ENCODE measurements at places on chromosomes 12 and 14.

DNA sequence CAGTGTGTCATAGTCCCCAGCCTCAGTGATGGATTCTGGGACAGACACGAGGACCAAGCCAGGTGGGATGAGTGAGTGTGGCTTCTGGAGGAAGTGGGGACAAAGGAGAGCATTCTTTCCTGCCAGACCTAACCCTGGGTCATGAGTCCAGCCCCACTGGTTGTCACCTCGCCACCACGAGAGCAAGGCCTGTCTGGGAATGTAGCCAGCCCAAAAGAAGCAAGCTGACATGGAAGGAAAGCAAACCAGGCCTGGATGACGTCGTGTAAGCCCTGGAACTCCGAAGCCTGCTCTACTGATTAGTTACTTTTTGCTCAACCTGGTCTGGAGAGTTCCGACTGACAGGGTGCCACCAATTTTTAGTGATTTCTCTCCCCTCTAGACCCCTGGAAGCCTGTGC is 105.9 kb downstream of the SINHCAF start:
- no peak for DNase-seq

GRCh38 chr14:92135269-92135668 is 13.5 kb downstream of the CPSF2 start:
- no peak for DNase-seq

DNA sequence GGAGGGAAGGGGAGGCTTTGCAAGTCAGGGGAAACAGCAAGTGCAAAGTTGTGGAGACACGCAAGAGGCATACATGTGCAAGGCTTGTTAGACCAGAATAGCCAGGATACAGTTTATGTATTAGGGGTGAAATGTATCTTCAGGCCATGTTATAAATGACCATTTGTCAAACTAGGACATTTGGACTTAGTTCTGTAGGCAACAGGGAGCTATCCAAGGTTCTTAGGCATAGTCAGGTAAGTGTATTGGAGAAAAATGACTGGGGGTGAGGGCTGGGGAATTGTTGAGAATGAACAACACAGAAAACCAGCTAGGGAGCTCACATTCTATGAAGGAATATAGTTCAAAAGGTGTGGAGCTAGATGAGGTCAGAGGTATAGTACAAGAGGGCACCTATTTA is 42.5 kb downstream of the TPH2 start:
- DNase-seq = no peak

DNA sequence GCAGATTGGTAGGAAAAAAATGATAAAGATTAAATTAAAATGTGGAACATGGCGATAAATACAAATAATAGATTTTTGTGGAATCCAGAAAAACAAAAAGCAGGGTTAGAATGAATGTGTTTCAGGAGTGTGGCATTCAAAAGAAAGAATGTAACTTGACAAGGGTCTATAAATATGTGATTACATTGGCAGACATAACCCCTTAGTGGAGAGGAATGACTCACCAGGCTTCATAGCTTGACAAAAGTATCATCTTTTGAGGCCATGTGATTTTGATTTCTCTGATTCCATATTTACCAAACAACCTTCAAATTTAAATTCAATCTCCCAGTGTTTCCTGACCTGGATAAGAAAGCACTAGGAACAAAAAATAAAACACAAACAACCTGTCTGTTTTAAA is 24.4 kb upstream of the MGST1 start:
- no peak for DNase-seq

- peak; percentile 30 for DNase-seq
Observed at GRCh38 chr12:120199025-120199424, 1.9 kb downstream of the RPLP0 start.

- DNase-seq = no peak
Observed at GRCh38 chr12:3204143-3204542, 127.0 kb downstream of the TSPAN9 start.

GRCh38 chr12:5031958-5032357 is 11.7 kb upstream of the KCNA5 start:
- no peak for DNase-seq

DNA sequence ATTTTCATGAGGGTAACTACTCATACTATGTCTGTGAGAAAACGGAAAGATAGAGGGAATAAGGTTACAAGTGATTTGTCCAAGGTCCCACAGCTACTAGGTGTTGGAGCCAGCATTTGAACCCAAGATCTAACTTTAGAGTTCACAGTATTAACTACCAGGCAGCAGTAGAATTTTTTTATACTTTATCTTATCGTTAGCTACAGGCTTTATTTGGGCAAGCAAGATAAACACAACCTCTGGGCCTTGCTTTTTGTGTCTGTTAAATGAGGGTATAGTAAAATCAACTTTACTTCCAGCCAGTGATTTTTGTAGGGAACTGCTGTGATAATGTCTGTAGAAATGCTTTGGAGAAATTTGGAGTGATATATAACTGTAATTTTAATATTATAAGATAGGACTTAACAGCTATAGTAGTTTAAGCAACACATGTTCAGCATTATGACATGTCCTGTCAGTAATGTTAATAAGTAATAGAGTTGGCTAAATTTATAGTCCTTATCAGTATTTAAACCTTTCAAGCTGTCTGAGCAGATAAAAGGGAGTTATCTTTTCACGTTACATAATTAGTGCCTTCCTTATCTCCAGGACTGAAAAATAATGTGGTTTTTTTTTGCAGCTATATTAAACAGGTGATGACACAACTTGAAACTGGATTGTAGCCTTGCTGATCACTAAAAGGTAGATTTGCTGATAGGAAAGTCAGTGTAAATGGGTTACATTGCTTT is 12.8 kb downstream of the LEMD3 start:
- no peak for DNase-seq

DNA sequence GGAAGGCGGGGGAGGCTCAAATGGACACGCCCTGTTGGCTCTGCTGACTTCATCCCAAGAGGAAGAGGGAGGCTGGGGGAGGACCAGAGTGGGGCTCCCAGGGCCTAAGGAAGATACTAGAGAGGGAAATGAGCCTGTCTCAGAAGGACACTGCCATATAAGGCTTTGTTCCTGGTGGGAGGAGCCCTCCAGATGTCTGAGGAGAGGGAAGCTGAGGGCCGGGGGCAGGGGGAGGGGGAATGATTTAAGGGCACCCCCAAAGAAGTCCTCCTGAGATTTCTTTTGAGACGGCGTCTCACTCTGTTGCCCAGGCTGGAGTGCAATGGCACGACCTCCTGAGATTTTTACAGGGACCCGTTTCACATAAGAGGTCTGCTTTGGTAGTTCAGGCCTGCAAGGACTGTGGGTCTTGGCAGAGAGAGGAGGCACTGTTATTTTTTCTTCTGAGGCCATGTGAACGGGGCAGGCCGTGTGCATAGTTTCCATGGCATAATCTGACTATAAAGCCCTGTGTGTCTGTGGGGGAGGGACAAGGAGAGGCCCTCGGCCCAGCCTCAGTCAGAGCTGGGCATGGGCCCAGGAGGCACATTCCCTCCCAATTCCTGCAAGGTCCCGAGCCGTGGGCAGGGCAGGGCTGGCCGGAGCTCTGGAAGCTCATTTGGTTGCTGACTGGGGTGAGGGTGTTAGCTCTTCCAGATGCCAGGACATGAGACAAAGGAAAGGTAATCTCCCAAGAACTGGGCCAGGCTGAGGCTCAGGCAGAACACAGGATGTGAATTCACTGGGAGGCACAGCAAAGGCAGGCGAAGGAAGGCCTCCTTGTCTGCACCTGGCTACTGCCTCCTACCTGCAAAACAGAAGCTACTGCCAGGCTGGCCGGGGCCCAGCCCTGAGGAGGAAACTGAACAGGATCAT is 22.2 kb upstream of the PLEKHG3 start:
- DNase-seq = no peak

- DNase-seq = no peak
Observed at GRCh38 chr14:89455412-89455811, 38.4 kb upstream of the FOXN3 start.

DNA sequence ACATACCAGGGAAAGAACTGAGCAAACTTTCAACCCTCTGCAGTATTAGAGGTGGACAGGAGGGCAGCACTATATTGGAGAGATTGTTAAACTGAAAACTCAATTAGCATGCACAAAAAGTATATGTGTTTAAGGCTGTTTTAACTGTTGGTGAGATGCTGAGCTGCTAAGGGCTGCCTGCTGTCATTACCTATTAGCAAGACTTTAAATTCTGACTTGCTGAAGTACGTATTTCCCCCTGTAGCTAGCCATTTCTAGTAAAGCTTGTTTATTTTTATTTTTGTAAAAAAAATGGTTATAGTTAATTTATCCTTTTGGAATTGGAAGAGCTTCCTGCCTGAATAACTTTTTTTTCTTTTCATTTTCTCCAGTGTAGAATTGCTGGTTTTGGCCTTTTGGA is 92.2 kb downstream of the CACNA1C start:
- no peak for DNase-seq

GRCh38 chr12:57735198-57735855 is 3.2 kb downstream of the AGAP2 start:
- no peak for DNase-seq

- DNase-seq = no peak
Observed at GRCh38 chr14:56087671-56088471, 30.3 kb upstream of the PELI2 start.

DNA sequence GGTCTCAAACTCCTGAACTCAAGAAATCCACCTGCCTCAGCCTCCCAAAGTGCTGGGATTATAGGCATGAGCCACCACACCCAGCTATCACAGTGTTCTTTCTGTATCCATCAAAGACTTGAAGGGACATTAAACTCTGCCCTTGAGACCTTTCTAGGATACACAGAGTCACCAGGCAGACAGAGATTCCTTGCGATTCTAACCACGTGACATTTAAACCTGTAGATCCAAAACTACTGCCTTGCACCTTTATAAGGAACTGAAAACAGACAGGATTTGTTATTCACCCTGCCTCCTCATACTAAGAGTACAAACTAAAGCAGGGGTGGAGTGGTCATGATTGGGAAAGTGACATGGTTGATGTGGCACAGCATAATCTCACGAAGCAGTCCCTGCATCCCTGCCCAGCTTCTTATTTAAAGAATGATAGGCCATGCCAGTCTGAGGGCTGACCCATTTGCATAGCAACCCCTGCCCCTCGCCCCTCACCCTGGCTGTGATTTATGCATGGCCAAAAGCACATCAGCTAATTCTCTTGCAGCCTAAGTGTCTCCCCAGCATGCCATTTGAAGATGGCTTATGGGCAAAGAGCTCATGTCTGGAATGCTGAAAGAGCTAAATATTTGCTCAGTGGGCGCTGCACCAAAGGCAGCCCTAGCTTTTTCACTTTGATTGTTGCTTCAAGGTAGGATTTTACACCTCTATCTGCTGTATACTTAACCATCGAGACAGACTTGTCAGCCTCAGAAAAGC is 43.2 kb upstream of the MYBPC1 start:
- no peak for DNase-seq

DNA sequence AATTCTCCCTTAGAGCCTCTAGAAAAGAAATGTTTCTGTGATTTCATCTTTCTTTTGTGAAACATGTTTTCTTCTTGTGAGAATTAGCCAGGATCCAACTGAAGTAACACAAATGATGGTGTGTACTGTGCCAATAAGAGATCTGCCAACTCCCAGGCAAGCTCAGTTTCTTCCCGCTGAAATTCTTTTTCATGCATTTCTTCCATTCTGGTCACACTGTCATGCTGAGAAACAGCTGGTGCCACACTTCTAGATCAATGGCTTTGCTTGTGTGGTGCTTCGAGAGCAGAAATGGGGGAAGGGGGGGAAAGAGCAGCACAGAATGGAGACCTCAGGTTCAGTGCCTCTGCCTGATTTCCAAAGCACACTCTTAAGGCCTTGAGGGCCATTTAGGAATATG is 41.4 kb upstream of the FGF6 start:
- DNase-seq = no peak

DNA sequence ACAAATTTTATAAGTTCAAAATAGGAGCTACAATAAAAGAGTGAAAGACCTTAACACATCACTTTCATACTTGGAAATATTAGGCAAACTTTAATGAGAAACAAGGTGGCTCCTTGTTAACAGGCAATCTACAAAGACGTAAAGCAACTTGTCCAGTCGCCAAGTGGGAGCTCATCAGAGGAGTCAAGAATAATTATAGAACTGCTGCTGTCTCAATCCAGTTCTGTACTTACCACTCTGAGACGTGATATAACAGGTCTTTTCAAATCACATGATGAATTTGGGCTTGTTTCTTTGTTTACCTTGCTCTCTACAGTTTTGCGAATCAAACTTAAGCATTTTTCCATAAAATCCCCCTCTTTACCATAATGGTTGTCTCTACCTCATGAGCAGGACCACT is 3.6 kb downstream of the YBX3 start:
- no peak for DNase-seq

GRCh38 chr12:87246726-87247125 is 782.5 kb downstream of the C12orf50 start:
- no peak for DNase-seq

DNA sequence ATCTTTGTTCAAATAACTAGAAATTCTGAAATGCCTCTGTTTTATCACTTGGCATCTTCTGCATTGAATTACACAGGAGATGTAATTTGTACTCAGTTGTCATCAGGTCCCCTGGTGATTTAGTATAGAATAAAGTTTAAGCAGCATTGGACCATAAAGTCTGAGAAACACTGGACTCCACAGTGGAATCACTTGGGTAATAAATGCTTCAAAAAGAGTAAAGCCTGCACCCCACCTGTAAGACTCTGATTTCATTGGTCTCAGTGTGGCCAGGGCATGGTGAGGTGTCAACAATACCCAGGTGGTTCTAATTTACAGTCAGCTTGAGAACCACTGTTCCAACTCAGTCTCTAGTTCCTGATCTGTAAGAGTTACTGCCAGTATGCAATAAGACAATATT is 148.9 kb downstream of the ITPR2 start:
- DNase-seq = no peak

GRCh38 chr14:81192594-81192993 is 28.2 kb downstream of the GTF2A1 start:
- no peak for DNase-seq

- no peak for DNase-seq
Observed at GRCh38 chr12:6934110-6934509, 6.4 kb downstream of the ATN1 start.

- DNase-seq = no peak
Observed at GRCh38 chr14:95207475-95208233, 50.3 kb upstream of the DICER1 start.

DNA sequence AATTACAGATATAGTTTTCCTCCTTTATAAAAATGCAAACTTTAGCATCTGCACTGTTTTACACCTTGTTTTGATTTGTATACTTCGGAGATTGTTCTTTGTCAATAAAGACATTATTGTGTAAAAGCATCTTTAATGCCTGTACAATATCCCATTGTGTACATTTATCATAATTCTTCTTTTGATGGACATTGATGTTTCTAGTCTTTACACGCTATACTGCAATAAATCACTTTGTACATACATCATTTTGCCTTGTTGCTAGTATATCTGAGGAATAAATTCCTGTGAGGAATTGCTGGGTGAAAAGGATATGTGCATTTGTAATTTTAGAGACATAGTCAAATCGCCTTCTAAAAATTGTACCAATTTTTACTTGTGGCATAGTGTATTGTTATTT is 30.4 kb downstream of the WDR20 start:
- DNase-seq = no peak

Data from stimulated activated CD4-positive, alpha-beta T cell treated with anti-CD3 and anti-CD28 coated beads, Interleukin-2, amount 100 ng/mL, for 24 hours (primary cell).